NB4 (cell line): ENCODE measurements at places on chromosomes 3 and 15.

GRCh38 chr15:64151727-64152506 lies at the start of gene SNX22:
Gene SNX22, plus strand, starts transcription at chr15:64151731. Its CDS starts 45 bp downstream, at chr15:64151776.
- no peak for DNase-seq

DNA sequence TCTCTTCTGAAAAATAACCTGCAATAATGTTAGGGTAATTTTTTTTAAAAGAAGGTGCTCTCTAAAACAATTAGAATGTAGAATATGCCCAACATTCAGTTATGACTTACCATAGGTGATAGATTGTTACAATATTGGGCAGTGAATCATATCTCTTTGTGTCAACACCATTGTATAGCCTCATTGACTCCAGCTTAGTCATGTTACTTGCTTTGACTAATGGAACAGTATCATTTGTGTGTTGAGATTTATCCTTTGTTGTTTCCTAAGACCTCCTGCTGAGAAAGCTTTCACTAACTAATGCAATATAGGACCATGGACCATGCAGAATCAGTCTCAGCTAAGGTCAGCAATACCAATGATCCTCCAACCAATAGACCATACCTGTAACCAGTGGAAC lies 1106.4 kb downstream of the SI start:
- no peak for DNase-seq

- no peak for DNase-seq
These were observed 70.5 kb upstream of the MAP4 start for GRCh38 chr3:48086705-48087104.

DNA sequence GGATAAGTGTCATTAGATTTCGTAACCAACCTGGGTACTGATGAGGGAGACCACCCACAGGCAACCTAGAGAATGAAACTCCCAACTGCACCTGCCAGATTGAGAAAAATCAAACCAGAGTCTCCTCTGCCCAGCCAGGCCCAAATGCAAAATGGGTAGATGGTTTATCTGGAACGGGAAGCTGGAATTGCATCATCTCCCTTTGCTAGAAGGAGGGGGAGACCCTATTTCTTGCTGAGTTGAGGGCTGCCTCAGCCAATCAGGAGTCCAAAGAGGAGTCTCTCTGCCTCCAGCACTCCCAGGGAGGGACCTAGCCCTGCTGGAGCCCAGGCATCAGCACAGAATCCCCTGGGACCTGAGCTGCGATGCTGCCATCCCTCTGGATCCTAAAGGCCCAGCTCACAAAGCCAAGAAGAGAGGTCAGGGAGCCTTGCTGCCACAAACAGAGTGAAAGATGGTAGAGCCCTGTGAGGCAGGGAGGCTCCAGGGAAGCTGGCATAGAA lies 8.1 kb downstream of the RMDN3 start:
- DNase-seq: peak; percentile 75

DNA sequence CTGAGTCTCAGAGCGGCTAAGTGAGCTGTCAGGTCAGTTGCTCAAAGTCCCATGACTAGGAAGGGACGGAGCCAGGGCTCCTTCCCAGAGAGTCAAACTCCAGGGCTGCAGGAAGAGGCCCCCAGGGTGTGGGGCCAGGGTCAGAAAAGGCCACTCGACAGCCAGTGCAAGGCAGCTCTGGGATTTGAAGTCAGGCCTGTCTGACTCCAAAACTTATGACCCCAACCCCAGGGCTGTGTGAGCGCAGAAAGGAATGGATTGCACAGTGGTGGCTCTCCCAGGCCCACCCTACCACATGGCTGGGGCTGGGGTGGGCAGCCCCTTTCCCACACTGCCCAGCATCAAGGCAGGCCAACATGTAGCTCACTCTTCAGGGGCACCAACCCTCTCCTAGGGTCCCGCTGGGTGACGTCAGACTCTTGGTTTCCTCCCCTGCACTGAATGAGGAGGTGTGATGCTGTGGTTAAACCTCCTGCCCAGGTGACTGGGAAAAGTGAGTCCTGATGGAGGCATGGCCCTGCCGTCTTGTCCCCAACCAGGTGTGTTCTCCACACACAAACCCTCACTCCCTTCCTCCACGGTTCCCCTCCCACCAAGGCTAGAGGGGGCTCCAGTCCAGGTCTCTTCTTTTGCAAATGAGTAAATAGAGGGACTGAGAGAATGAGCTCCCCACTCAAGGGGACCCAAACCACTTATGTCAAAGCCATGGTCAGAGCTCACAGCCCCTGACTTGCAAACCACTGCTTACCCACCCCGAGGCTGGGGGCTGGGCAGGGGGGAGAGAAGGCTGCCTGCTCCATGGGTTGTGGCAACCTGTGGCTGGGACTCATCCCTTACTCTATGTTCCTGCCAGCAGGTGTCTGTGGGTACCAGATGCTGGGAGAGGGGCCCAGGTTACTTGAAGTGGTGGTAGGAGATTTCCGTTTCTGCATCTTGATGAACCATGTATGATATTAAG lies 23.8 kb upstream of the CORO2B start:
- no peak for DNase-seq

DNA sequence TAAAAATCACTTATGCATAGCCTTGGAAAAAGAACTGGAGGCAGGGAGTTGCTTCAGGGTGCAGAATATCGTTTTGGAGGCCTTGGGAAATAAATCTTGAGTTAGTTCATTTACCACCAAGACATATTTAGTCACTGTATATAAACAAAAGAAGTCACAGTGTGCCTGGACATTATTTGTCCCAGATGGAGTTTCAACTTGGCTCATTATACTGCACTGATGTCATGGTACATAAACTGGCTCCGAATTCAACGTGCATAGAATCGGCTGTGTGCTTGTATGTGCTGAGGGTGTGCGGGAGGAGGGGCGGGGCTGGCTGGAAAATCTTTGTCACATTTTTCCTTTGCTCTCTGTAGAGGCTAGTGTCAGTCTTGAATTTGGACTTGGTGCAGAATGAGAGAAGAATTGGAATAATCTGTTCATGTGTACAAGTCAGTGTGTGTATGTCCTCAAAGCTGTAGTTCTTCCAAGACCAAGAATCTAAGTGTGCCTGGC lies 86.6 kb downstream of the FNDC3B start:
- DNase-seq: no peak

GRCh38 chr3:59367150-59367549 lies 317.3 kb upstream of the CFAP20DC start:
- DNase-seq: no peak

- DNase-seq: no peak
These were observed 681.2 kb upstream of the GRM7 start for GRCh38 chr3:6179761-6180160.

GRCh38 chr3:145333931-145334330 lies 827.1 kb downstream of the PLOD2 start:
- no peak for DNase-seq

DNA sequence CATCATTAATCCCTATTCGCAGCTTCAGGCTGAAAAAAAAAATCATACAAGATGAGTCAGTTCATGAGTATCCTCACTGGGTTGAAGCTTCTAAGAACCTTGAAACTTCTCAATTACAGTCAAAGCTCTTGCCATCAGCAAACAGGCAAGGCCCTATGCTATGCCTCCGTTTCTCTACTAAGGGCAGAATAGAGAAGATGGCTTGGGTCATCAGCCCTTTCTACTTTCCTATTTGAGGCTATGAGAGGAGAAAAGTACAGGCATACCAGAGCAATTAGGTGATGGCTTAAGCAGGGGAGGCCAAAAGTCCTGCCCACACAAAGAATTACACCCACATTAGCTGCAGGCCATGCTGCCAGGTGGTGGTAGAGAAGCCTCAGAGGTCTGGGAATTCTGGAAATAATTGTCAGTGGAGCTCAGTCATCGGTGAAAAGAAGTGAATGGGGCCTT lies 89.0 kb downstream of the MRPL46 start:
- DNase-seq: no peak

DNA sequence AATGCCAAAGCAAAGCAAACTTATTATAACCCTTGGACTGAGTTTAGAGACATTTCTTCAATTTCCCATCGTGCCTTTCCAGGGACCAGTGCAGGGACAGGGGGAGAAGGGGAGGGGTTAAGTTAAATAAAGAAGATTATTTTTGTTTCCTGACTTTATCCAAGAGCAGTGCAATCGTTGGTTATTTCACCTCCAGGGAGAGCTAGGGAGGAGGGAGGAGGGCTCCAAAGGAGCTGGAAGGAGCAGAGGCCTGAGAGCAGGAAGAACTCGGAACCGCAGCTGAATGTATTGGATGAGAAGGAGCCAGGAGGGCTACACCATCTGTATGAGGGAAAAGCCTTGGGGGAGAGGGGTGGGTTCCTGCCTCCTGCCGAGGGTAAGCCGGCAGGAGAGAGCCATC lies 20.7 kb downstream of the HAPLN3 start:
- DNase-seq: no peak

GRCh38 chr3:177109688-177110330 lies 87.5 kb downstream of the TBL1XR1 start:
- peak; percentile 23 for DNase-seq

DNA sequence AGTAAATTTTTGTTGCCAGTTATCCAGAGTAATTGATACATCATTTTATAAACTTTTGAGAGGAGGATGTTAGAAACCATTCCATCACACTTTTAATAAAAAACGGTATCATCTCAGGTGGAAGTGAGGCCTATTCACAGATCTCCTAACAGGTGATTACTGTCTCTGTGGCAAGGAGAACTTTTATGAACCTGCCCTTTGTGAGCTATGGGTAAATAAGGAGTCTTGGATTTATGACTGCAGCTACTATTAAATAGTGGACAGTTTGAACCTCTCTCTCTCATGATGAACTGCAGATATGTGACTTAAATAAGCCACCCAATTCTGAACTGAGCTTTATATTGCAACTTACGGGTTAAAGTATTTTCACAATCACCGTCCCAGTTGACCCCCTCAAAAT lies 45.7 kb downstream of the ZFAND6 start:
- no peak for DNase-seq

GRCh38 chr3:158167737-158168557 lies 58.1 kb downstream of the RSRC1 start:
- DNase-seq: peak; percentile 92

DNA sequence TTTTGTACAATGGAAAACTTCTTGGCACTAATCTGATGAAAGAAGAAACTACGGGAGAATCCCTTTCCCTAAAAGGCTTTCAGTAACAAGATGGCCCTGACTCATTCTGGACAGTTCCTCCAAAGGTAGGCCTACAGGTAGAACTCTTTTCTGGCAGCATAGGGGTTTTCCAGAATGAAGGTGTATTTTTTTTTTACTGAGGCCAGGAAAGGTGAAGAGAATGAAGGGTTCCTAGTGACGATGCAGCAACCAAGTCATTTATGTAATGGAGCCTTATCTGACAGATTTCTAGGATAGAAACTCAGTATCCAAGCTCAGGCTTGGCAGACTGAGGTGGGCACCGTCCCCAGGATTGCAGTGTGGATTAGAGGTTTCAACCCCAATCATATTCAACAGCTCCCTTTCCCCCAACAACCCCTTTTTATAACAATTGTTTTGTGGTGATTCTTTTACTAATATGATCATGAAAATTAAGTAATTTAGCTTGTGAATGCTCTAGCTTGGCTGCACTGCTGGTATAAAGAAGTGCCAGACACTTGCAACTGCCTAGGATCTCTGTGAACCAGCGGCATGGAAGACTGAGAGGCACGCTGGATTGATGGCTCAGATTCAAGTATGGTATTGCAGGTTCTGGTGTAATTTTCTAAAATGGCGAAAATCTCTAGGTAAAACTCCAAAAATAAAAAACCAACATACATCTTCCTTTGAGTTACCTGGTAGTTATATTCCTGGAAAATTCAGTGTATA lies 8.7 kb upstream of the TRIM69 start:
- DNase-seq: no peak

GRCh38 chr3:193574488-193575070 lies 18.4 kb upstream of the OPA1 start:
- no peak for DNase-seq

DNA sequence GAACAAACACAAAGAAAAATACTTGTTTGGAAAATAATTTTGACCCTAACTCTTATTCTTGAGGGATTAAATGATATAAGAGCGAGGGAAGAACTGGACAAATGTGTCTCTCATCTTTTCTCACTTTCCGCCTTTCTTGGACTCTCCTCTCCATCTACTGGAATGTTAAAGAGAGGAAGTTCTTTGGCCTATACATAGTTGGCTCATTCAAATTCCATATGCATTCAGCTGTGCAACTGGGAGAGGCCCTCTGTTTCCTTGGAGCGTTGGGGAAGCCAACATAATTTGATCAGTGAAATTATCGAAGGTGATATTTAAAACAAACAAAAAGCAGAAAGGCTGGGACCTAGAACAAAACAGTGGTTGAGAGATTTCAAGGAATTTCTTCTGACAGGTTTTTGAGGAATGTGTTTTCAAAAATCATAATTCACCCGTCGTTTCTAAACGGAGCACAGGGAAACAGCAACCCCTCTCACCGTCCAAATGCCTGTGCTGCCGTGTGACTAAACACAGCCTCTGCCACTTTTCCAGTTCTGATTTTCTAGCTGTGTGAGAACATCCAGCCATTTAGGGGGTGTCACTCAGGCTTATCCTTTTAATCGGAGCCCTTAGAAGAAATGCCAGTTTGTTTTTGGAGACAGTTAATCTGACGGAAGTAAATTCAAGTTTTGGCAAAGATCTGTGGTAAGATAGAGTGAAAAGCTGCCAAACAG lies 489.9 kb downstream of the SOX2 start:
- DNase-seq: no peak

DNA sequence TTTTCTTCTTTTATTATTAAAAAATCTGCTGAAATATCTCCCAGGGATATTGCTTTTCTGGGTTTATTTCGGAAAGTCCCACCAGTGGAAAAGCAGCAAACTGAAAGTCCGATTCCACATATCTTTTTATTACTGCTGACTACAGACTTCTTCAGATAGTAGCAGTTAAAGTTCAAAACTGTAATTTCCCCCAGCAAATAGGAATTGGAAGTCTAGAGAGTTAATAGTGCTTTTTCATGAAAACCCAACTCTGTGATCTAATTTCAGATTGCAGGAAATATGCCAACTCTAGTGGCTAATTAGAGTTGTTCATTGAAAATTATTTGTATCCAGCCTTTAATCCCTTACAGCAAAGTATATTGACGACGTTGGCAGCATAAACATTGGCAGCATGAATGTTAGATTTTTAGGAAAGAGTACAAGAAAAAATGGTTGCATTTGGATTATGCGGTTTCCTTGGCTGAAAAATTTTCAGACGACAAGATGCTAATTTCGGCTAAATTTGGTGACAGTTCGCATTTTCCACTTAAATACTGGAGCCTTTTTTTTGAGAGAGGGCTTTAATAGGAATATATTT lies 472.9 kb upstream of the CBLB start:
- no peak for DNase-seq

- no peak for DNase-seq
These were observed 11.9 kb upstream of the TMEM115 start for GRCh38 chr3:50371133-50371685.

DNA sequence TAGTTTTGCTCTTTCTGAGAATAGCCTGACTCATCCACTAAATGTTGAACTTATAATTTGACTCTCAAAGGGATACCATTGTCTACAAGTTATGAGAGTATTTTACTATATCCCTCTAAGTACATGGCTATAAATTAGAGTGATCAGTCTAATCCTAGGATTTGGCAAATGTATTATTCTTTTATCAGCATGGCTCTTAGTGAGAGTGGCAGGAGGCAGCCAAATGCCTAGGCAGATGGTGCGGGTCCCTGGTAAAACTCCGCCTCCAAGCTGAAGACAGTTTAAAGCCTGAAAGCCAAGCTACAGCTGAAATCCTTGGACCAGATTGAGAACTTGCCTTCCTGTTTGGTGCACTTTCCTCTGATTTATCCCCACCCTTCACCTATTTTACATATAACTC lies 631.8 kb downstream of the SQOR start:
- DNase-seq: no peak

GRCh38 chr3:65438096-65438495 lies 600.6 kb downstream of the MAGI1 start:
- no peak for DNase-seq
